ENCODE measurements at places on chromosomes 12 and 14.

- DNase-seq = no peak
These were observed 21.5 kb upstream of the ANO2 start for GRCh38 chr12:5966486-5967095.

DNA sequence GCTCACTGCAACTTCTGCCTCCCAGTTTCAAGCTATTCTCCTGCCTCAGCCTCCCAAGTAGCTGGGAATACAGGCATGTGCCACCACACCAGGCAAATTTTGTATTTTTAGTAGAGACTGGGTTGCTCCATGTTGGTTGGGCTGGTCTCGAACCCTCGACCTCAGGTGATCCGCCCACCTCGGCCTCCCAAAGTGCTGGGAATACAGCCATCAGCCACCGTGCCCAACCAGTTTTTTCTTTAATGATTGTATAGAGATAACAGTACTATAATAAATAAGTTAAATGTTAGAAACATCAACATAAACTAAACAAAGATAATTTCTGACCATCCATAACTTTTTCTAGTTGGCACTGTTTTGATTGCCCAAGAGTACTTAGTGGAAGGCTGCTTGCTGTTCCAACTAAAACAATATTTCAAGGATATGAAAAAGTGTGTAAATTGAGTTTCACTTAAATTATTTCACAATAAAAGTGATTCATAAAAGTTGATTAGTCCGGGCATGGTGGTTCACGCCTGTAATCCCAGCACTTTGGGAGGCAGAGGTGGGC lies 5.6 kb downstream of the GON7 start:
- no peak for DNase-seq

GRCh38 chr12:124457287-124458219 lies 109.9 kb downstream of the NCOR2 start:
- DNase-seq = peak; percentile 24

- DNase-seq = peak; percentile 76
These were observed 1.2 kb upstream of the WSB2 start for GRCh38 chr12:118061873-118062843.

GRCh38 chr14:50060871-50061663 lies 55.3 kb downstream of the VCPKMT start:
- peak; percentile 96 for DNase-seq

GRCh38 chr14:104805326-104805678 lies 4.4 kb downstream of the ZBTB42 start:
- peak; percentile 80 for DNase-seq

DNA sequence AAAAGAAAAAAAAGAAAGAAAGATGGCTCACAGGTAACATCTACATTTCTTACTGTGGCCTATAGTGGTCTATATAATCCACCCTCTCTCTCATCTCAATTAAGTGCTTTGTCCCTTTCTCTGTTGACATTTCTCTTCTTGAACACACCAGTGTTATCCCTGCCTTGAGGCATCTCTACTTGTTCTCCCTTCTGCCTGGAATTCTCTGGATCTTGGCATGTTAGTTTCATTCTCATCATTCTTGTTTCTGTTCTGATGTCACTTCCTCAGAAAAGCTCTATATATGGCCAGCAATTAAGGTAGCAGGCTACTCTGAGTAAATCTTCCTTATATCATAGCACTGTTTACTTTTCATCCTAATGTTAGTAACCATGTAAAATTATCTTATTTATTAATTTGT lies 155.7 kb upstream of the PDZRN4 start:
- DNase-seq = peak; percentile 12

- DNase-seq = no peak
These were observed 71.6 kb upstream of the MDGA2 start for GRCh38 chr14:47746986-47747385.

GRCh38 chr14:104370256-104370870 lies 209.2 kb upstream of the C14orf180 start:
- DNase-seq = no peak

- no peak for DNase-seq
These were observed 10.8 kb downstream of the ZCRB1 start for GRCh38 chr12:42315108-42315507.

DNA sequence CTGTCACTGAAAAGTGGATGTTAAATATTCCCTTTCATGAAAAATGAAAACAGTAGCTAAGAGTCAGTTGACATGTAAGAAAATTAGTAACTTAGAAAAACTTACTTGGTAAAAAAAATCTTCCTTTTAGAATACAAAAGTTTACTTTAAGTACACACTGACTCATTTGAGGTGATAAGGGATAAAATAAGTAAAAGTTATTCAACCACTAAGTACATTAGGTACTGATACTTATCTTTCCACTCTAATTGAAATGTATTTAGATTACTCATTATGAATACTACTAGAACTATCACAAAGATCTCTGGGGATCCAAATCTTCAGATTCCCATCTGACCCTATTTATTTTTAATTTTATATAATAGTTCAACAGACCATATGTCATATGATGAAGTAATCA lies 12.2 kb downstream of the SYCP3 start:
- DNase-seq = no peak

DNA sequence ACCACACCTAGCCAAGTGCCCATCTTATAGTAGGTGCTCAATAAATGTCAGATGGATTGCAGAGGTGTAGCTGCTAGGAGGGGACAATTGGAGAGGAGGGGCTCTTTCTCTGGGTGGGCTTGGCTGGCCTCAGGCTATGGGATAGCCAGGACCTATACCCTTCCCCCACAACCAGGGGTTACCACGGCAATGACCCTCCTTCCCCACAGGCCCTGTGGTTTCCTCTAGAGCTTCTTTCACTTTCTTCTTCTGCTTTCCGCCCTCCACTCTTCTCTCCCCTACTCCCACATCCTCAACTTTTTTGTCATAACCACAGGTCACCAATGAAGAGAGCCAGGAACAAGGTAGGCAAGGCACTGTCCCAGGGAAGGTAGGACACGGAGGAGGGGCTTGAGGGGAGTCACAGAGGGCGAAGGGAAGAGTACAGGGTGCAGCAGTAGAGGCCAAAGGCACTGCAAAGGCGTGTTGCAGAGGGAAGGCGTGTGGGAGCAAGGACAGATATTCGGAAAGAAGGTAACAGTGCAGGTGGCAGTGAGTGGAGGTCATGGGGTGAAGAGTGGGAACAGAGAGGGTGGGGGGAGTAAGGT lies 1.9 kb upstream of the ITGB7 start:
- DNase-seq = no peak

DNA sequence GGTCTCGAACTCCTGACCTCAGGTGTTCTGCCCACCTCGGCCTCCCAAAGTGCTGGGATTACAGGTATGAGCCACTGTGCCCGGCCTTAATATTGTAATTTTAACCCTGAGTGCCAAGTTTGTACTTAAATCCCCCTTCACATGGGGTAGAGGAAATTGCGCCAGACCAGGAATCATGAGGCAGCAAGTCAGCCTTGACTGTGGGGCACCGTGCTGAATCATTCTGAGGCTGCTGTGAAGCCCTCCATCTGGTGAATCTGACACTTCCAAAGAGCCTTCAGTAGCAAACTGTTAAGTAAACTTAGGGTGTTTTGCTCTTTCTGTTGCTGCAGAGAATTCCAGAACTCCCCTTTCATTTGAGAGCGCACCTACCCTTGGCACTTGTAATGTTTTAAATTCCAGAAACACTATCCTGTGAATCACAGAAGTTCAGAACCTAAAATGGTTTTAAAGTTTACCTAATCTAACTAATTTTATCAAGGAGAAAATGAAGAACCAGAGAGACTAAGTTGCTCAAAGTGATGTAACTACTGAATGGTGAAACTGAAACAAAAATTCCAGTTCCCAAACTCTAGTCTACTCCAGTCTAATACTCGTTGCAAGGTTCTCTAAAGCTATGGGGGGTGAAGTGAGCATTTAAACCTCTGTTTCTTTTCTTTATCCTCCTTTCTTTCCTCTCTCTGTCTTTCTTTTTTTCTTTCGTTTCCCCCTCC lies 7.5 kb downstream of the HEBP1 start:
- DNase-seq = peak; percentile 92

GRCh38 chr14:105853089-105853906 lies 326.9 kb downstream of the TMEM121 start:
- no peak for DNase-seq

DNA sequence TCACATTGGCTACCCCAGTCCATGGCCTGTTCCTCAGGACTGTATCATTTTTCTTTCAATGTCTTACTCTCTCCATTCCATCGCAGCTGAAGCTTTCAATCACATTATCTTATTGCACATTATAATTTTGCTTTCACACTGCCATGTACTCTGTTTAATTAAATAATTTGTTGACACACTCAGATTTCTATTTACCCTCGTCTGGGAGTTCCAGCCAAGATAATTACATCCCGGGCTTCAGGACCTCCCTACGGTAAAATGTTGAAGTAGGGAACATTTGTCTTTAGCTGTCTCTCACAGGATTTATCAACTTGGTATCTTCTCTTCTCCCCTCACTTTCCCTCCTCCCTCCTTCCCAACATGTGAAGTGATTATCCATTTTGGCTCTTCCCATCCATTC lies 177.2 kb upstream of the RASSF8 start:
- DNase-seq = no peak

DNA sequence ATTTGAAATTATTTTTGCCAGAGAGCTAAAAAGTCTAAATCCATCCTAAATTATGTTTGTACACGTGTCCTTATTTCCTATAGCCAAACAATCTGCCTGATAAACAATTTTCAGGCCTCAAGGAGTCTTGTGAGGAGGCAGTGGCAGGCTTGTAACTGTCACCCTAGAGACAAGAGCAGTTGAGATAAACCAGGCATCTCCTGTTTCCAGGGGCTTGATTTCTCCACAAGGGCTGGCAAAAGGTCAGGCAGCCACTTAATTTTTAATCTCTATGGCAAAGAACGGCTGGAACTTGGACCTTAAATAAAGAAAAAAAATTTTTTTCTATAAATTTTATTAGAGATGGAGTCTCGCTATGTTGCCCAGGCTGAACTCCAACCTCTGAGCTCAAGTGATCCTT lies 15.5 kb downstream of the PKP2 start:
- no peak for DNase-seq

GRCh38 chr12:53804429-53804828 lies 52.6 kb upstream of the CISTR start:
- DNase-seq = no peak

DNA sequence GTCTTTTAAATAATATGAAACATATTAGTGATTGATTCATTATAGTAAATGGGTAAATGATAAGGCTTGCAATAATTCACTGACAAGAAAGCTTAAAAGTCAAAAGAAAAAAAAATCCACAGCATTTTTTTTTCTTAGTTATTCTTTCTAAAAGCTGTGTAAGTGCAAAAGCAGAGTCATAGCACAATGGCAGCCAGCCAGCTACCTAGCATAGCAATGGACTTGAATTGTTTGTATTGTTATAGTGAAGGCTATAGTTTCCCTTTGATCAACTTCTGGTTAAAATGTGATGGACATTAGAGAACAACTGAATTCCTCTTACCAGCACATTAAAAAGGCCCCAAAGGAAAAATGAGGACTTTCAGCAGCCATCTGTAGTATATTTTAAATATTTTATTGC lies 232.1 kb downstream of the NAV3 start:
- DNase-seq = peak; percentile 80

GRCh38 chr12:24952389-24952788 lies 3.5 kb upstream of the BCAT1 start:
- DNase-seq = no peak

DNA sequence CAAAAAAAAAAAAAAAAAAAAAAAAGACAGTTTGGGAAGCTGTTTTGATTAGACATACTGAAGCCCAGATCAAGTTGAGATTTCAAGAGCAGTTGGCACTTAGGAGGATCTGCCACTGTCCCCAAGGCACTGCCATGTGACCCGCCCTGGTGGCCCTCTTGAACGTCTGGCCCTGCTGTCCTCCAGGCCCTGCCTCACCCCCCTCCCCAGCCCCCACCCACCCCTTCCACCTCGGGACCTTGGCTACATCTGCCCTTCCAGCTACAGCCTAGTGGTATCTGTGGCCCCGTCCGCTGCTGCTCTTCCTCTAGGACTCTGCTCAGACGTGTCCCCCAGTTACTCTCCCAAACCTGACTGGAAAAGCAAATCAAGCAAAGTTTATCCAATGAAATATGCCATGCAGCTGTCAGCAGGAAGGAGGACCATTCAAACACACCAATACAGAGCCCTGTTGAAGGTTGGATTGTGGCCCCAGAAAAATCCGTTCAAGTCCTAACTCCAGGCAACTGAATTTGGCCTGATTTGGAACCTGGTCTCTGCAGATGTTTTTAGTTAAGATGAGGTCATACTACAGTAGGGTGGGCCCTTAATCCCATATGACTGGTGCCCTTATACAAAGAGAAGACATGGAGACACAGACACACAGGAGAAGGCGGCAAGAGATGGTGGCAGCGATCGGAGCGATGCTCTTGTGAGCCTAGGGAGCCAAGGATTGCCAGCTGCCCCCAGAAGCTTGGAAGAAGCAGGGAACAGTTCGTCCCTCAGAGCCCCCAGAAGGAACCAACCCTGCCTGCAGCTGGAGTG lies 17.7 kb downstream of the SLC25A29 start:
- no peak for DNase-seq

GRCh38 chr14:98684468-98684867 lies 587.5 kb downstream of the BCL11B start:
- DNase-seq = no peak

GRCh38 chr14:67413806-67414769 lies 2.1 kb upstream of the PLEK2 start:
- DNase-seq = peak; percentile 19

- DNase-seq = no peak
These were observed 109.6 kb downstream of the EML5 start for GRCh38 chr14:88683119-88683518.

DNA sequence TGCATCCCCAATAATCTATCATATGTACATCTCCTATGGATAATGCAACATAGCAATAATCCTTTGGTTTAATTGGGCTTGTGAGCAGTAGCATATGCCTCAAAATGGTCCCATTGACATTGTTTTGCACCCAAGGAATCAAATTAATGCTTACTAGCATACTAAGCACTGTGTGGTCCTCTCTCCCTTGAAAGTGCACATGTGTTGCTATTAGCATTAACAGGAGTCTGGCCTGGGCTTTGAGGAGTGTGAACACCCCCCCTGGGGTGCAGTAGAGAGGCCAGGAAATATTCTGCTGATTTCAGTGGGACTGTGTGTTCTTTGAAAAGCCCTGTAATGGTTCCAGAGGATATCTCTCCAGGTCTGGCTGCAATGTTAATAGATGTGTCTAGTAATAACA lies 1148.4 kb downstream of the VRK1 start:
- no peak for DNase-seq
